CD4-positive, alpha-beta T cell treated with Interleukin-4 for 4 hours (primary cell): ENCODE measurements at places on chromosomes 2 and 18.

DNA sequence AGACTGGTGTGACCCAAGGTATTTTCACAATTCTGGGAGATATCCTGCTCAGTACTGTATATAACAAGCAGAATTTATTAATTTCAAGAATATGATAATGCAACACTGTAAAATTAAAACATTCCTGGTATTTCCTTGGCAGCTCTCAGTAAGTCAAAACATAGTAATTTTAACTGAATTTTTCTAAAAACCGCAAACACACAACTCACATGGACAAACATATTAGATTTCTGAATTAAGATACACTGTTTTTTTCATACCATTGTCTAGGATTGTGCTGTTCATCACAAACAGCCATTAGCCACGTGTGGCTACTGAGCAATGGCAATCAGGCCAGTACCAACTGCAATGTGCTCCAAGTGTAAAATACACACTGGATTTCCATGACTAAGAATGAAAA, 29.6 kb downstream of the LPIN2 start:
- DNase-seq = no peak

GRCh38 chr2:241788135-241788534, 11.5 kb downstream of the GAL3ST2 start:
- DNase-seq = no peak

DNA sequence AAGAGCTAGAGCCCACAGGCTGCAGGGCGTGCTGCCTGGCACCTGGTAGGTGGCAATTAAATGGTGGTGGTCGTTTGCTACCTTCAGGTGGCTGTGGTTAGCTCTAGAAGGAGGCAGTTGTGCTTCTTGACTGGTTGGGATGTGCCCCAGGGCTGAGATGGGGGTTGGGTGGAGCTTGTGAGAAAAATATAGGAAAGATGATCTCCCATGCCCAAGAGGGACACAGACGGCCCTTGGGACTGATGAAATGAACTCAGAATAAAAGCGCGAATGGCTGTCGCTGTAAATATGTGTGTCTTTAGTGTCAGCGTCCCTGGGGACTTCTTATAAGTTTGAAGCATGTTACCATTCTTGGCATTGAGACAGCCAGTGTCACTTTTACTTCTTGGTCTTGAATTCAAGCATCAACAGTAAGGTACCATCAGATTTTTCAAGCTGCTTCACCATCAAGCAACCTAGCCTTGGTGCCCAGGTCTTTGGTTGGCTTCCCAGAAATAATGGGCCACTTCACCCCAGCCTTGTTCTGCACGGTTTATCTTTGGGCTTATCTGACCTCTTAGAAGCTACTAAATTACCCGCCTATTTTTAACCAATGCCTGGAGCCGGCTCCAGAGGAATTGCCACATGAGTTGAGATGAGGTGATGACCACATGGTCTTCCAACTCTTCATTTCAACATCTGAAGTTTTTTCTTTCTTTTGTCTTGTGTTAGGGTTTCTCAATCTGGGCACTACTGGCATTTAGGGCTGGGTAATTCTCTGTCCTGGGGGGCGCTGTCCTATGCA, 11.9 kb downstream of the LRRFIP1 start:
- DNase-seq = no peak

- DNase-seq = no peak
These were observed 179.5 kb downstream of the EIPR1 start for GRCh38 chr2:3198119-3198518.

DNA sequence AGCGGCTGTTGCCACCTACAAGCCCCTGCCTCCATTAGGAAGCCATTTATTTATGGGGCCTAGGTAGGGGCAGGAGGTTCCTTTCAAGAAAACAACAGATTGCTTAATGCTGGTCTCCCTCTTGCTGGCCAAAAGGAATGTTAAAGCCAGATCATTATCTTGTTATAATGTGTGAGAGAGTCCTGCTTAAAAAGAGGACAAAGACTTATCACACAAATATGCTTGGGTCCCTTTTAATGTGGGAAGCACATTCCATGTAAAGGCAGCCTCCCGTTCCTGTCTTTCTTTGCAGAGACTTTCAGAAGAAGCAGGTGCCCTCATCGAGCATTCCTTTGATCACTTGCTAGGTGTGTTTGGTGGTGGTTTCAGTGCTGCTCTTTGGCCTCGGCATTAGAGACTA, 76.4 kb downstream of the AGAP1 start:
- no peak for DNase-seq

DNA sequence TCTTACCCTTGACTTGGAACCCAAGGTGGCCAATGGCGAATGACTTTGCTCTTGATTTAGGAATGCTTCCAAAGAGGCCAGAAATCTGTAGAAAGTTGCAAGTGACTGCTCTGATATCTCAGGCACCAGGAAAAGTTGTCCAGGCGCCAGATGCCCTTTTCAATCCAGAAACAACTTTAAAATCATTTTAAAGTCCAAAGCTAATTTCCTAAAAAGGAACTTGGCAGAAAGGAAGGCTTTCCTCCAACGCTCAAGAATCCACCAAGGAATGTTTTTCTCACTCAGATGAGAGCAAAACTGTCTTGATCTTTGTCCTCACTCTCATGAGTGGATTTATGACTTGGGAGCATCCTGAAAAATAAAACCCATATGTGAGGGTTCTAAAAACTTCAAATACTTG, 5.3 kb downstream of the NGEF start:
- DNase-seq = no peak

GRCh38 chr2:231522418-231523180, 7.6 kb downstream of the NMUR1 start:
- DNase-seq = no peak

- DNase-seq = no peak
These were observed 260.4 kb downstream of the MEIS1 start for GRCh38 chr2:66695226-66695735.

DNA sequence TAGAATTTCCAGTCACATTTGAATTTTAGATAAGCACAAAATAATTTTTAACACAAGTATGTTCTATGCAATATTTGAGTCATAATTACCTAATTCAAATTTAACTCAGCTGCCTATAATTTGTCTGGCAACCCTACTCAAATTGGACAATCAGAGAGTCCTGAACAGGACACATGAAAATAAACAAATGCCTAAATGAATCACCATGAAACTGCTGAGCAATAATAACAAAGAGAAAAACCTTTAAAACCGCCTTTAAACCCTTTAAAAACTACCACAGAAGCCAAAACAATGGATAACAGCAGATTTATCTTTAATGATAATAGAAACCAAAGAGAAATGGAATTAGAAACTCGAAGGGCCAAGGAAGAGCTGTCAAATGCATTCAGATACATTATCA, 39.5 kb downstream of the ARL4C start:
- DNase-seq = no peak

GRCh38 chr2:187497140-187497539, 49.1 kb upstream of the CALCRL start:
- no peak for DNase-seq

GRCh38 chr2:120672526-120673204, 63.0 kb upstream of the GLI2 start:
- no peak for DNase-seq

- DNase-seq = no peak
These were observed 42.1 kb downstream of the RRM2 start for GRCh38 chr2:10164601-10165000.

DNA sequence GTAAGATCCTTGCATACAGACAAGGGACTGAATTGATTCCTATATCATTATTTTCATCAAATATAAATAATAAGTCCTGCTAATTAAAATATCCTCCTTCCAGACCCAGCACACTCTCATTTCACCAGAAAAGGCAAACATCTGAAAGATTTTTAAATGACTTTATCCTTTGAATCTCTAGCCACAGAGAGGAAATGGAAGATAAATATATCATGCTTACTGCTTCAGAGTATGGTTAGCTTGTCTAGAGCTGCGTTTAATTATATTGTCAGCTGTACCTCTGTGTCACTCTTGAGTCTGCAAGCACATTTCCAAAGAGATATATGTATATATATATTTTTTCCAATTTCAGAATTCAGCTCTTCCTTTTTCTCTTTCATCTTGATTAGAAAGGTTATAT, 232.7 kb downstream of the TRIB2 start:
- no peak for DNase-seq

DNA sequence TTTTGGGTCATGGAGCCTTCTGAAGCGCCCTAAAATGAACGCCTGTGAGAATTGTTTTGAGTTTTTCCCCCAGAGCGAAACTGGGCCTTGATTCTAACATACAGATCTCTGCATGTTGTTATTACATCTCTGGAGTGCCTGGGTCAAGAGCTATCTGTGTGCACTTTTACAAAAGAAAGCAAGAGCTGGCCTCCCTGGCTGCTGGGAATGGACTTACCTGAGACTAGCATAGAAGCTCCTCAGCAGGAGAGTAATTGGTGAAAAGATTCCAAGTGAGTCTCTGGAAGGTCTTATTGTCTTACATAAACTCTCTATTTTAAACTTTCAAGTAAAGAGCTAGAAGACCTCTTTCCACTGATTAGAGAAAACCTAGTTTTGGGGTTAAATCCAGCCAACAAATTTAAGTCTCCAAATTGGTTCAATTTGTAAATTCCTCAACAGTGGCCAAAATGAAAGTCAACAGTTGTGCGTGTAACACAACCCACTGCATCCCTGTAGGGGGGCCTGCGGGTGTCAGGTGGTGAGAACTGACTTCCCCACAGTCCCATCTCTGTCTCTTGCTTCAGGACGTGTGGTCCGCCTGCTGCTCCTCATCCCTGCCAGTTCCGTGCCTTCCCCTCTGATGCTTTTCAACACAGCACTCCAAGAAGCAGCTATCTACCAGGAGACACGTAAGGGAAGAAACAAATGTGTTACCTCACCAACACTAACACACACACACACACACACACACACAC, 206.1 kb downstream of the SH3BP4 start:
- DNase-seq = no peak
